CD4-positive, alpha-beta T cell treated with Interleukin-6 for 4 hours (primary cell): ENCODE measurements at places on chromosomes 4 and X.

DNA sequence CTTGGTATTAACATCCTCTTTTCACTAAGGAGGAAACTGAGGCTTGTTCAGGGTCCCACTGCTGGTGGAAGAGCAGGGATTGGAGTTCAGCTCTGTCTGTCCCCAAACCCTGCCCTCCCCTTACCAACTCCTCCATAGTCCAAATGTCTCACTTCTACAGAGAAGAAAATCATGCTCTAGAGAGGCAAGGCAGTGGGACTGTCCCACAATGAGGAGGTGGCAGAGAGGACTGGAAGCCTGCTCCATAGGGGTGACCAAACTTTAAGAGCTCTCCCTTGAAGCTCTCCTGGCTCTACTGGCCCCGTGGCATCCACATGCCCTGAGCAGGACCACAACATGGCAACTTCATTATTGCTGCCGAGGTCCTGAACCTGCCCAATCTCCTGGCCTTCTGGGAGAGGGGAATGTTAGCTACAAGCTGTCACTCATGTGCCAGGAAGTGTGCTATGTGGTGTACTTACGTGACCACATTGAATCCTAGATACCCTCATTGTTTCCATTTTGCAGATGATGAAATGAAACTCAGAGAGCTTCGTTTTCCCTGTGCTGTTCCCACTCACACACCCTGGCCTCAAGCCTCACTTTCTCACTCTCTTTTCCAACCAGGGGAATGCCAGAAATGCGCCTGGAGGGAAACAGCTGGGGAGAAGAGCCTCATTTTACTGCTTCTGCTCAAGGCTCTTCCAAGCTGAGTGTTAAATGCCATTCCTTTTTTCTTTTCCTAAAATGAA is 71.5 kb downstream of the ANAPC4 start:
- DNase-seq: no peak

- DNase-seq: peak; percentile 32
Observed at GRCh38 chrX:13078739-13079444, 34.5 kb upstream of the FAM9C start.

GRCh38 chrX:11366998-11367595 is 73.9 kb downstream of the AMELX start:
- DNase-seq: no peak

GRCh38 chr4:115279330-115279729 is 165.9 kb upstream of the NDST4 start:
- no peak for DNase-seq

DNA sequence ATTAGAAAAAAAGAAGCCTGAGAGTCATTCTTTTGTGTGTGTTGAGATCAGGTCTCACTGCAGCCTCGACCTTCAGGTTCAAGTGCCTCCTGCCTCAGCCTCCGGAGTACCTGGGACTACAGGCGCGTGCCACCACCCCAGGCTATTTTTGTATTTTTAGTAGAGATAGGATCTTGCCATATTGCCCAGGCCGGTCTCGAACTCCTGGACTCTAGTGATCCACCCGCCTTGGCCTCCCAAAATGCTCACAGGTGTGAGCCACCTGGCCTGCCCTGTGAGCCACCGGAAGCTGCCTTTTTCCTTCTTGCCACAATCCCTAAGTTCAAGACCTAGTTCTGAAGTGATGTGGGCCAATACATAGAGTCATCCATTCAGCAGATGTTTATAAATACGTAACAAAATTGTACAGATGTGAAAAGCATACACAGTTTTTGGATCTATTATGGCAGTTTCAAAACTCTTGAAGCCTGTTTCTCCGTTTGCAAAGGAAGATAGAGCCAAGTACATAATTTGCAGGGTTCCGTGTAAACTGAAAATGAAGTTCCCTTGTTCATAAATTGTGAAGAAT is 536 bp upstream of the CTSO start:
- DNase-seq: no peak
